ENCODE measurements at places on chromosomes 5 and 9. TPM values are rescaled to one million over a fixed set of nuclear protein-coding genes. Genes with fewer than 3 reads are reported as not detected.

DNA sequence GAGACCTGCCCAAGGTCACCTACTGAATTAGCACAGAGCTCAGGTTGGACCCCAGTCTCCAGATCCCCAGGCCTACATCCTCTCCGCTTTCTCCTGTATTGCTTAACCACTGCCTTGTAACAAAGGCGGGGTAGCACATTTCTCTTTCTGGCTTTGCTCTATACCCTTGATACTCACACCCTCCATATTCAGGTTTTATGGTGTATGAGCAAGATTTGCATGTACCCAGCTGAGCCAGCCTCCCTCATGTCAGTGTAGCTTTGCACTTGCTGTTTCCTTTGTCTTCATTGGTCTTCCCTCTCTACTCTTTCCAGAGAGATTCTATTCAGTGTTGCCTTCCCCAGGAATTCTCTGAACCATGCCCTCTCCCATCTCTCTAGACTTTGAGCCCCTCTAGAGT is 19.6 kb upstream of the ZCCHC7 start:
- no peak for DNase-seq

- no peak for DNase-seq
Measured at GRCh38 chr5:31452314-31452713, 79.6 kb downstream of the DROSHA start.

DNA sequence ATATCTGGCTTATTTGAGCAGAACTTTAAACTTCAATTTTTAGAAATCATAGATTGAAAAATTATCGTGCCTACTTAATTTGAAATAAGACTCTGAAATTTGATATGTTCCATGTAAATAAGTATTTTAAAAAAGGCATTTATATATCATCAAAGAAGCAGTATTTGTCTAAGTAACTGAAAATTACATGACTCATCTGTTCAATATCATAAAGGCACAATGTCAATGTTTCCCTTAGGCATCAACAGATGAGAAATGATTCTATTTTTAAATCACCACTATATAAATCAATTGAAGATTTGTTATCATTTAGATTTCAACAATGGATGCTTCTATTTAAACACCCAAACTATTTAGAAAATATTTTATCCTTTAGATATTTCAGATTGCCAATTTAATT is 142.9 kb upstream of the POU5F2 start:
- no peak for DNase-seq

The SLC25A2 gene
- 0.20 TPM for total RNA-seq

Data from lung microvascular endothelial cell (primary cell).